ENCODE measurements at places on chromosomes 7 and 10.
A peak's percentile ranks its signal among the peaks of the same experiment; 100 is the strongest.

DNA sequence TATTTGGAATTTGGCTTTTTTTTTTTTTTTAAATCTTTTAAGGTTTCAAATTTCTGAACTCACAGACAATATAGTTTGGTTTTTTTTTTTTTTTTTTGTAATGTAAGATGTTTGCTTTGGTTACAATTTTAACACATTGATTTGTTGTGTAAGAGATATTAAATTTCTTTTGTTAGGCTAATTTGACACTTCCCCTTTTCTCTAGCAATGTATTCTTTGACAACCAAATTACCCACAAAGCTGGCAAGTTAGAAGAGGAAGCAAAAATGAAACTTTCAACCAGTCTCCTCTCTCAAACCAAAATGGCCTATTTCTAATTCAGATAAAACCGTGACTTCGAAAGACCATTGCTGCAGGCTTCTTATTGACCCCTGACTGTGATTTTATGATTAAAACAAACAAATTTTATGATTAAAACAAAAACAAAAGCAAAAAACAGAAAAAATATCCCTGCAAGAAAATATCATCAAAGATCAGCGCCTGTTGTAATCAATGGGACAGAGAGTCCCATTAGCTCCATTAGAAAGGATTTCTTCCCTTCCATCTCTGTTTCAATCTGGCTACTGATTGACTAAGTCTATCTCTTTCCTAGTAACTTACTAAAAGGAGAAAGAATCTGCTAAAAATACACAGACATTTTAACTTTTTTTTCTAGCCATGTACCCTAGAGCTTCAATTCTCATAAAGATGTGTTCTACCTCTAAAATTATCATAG is 489.2 kb downstream of the MDFIC start:
- no peak for DNase-seq

DNA sequence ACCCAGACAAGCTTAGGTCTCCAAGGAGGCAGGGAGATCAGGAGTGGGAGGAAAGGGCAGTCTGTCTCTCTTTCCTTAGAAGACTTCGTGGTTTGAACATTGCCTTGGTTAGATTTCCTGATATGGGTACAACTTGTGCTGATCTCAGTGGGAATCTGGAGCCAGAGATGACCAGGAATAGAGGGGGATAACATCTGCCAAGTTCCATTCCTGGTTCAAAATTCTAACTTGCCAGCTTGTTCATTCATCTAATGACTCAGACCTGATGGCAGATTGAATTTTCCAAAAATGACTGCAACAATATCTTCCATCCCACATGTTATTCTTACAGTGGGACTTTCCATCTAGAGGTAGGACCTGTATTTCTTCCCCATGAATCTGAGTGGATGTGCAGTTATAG is 394.3 kb upstream of the PODXL start:
- no peak for DNase-seq

GRCh38 chr7:158996214-158997109 is 140.1 kb downstream of the DYNC2I1 start:
- peak; percentile 26 for DNase-seq

GRCh38 chr10:14661818-14662217 is 112.9 kb downstream of the FAM107B start:
- no peak for DNase-seq

GRCh38 chr7:150949971-150950491 is 28.1 kb downstream of the KCNH2 start:
- DNase-seq, result no peak

DNA sequence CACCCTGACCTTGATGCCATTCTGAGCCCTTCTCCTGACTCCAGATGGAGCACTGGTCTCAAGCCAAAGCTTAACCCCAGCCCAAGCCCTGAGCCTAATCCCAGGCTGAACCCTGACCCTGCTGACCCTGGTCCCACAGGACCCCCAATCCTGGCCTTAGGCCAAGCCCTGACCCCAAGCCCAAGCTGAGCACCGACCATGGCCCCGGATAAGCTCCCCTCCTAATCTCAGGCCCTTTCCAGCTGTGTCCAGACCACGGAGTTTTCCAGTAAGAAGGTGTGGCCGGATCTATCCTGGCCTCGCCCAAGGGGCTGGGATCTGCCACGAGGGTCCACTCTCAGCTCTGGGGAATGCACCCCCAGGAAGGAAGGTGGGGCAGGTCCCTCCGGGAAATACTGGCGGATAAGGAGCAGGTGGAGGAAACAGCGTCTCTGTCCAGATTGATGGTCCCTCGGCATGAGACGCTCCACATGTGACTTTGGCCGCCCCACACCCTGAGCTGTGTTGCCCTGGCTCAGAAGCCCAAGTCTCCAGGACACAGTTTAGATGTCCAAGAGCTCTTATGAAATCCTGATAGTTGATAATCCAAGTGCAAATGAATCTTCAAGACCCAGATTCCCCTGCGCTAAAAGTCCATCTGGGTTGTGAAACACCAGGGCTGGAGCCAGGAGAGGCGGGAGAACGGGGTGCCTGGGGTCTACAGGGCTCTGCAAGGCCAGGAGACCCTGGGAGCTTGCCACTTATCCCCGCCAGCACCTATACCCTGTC is 10.4 kb downstream of the ELN start:
- no peak for DNase-seq

GRCh38 chr7:34019301-34019790 is 114.0 kb downstream of the BMPER start:
- DNase-seq, result no peak

- no peak for DNase-seq
Observed at GRCh38 chr10:29622382-29622922, 12.3 kb downstream of the SVIL start.

- no peak for DNase-seq
Observed at GRCh38 chr10:50422259-50422658, 170.9 kb upstream of the ASAH2 start.

DNA sequence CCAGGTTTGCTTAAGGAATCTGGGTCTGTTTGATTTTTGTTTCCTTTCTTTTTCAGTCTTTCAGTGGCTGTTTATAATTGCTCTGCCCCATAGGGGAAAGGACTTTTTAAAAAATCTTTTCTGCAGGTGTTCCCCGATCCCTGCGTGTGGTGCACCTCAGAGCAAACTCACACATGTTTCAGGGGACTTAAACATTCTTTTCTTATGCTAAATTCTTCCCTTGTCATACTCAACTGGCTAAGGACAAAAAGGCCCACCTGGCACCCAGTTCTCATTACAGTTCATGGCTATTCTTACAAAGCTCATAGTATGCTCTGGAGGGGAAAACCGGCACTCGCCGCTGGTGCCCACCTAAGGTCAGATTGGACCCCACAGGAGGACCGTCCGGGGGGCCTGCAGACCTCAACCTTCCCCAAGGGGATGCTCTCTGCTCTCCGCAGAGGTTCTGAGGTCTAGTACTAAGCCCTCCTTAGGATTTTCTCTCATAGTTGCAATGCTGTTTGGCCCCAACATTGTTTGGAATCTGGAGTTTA is 220.3 kb downstream of the HGF start:
- DNase-seq, result no peak

GRCh38 chr10:69772933-69773704 is 28.6 kb upstream of the COL13A1 start:
- no peak for DNase-seq

DNA sequence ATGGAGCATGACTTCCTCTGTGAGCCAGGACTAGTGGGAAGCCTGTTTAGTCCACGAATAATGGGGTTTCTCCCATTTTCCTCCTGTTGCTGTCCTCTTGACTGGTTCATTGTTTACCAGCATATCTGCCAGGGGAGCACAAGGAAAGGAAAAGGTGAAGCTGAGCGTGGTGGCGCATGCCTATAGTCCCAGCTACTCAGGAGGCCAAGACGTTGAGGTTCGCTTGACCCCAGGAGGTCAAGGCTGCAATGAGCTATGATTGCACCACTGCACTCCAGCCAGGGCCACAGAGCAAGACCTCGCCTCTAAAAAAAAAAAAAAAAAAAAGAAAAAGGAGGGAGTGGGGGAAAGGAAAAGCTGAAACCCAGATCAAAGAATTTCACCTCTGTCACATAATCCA is 5.8 kb upstream of the IL2RA start:
- DNase-seq, result no peak

DNA sequence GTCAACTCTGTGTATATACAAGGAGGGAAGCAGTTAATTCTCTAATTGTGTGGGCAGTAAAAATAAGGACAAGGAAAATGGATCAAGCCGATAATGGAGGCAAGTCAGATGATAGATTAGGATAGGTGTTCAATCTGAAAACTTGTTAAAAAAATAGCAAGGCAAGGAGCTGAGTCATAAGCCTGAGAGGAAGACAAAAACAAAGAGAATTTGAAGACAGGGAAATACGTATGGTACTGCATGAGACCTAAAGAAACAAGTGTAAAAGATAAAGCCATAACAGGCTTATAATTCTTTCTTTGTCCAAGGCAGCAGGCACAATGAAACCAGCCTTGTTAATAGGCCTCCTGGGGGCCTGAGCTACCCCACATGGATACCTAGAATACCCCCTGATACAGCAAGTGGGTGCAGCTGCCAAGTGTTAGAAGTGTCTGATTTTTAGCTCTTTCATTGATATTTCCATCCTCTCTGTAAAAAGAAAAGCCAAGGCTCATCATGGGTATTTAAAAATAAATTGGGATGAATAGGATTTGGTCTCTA is 1570.6 kb upstream of the LRRTM3 start:
- DNase-seq, result no peak

GRCh38 chr10:61894133-61894532 is 7.4 kb upstream of the ARID5B start:
- no peak for DNase-seq

DNA sequence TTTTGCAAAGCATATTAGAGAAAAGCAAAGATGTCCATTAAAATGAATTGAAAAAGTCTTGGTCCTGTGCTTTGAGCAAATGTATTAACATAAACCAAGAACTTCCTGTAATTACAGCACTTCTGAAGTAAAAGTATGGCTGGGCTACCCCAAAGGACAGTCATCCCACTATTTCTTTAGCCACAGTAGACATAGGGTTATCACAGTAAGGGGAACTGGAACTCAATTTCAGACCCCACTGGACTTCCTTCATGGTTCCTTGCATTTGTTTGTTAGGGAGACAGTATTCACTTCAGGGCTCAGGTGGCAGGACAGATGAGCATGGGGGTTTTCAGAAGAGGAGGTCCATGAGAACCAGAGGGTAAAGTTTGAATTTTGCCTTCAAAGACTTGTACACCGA is 203.1 kb upstream of the PDE1C start:
- no peak for DNase-seq

DNA sequence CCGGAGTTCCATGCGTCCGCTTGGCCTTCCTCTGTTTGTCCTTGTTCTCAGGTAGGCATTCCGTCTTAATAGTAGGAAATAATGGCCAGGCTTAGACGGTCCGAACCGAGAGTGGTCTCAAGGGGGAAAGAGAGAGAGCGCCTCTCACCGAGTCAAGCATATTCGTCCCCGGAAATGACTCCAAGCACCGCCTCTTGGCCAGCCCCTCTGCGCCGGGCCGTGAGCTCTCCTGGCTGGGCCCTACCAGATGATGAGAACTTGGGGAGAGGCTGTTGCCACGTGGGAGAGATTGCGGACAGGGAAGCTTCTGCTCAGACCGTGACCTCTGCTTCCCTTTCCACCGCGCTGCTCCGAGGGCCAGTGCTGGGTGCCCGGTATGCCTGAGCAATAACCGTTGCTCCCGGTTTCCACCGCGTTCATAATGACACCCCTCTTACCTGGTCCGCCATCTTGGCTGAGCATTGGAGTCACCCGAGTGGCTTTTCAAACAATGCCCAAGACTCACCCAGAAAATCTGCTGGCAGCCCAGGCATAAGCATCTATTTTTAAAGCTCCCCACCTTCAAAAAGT is 251.1 kb upstream of the SHH start:
- DNase-seq, result no peak

DNA sequence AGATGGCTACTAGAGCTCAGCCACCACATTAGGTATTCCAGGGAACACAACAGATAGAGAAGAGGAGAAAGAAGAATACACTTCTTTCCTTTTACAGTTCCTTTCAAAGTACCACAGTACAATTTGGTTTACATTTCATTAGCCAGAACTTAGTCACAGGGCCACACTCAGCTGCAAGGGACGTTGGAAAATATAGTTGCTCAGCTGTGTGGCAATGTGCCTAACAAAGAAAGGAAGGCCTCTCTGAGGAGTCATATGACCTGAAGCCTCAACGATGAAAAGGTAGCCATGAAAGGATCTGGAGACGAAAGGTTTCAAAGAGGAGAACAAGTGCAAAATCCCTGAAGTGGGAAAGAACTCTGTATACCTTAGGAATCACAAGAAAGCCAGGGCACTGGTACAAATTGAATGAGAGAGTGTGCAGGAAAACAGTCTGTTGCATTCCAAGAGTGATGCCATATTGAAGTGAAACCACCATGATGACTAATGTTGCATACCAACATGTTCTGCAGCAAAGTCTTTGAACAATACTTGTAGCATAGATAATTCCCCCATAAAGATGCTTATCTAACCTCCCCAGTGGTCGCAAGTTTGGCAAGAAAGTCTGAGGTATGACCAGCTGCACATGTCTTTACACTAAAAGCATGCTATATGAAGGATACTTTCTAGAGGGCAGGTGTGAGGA is 278.9 kb downstream of the HPSE2 start:
- no peak for DNase-seq

- DNase-seq, result no peak
Observed at GRCh38 chr10:36683421-36683820, 442.0 kb upstream of the ANKRD30A start.

Measured in iPS-NIHi11 (cell line).